Natural killer cell (primary cell): ENCODE measurements at places on chromosomes 6 and 20. TPM values are rescaled to one million over a fixed set of nuclear protein-coding genes. Genes with fewer than 3 reads are reported as not detected.

Gene PNLDC1
- total RNA-seq, result not detected

Gene NOX3
- total RNA-seq, result not detected

Gene SDC4
- total RNA-seq, result 1.5 TPM

Gene LGSN
- total RNA-seq, result not detected

Gene GMPR
- total RNA-seq, result 3.2 TPM

Gene GHRH
- total RNA-seq, result not detected

Gene RSPH9
- total RNA-seq, result 0.23 TPM

Gene MYCT1
- total RNA-seq, result 0.25 TPM

Gene LZTS3
- total RNA-seq, result 3.1 TPM

Gene MRAP2
- total RNA-seq, result not detected

Gene LBP
- total RNA-seq, result not detected

Gene IPCEF1
- 53.2 TPM for total RNA-seq

Gene MAP7
- 0.68 TPM for total RNA-seq

Gene CRISP2
- not detected for total RNA-seq

Gene CSE1L
- total RNA-seq, result 25.8 TPM

Gene SLC32A1
- not detected for total RNA-seq

- no peak for DNase-seq
These were observed 109.6 kb downstream of the ALDH8A1 start for GRCh38 chr6:134840086-134840867.

DNA sequence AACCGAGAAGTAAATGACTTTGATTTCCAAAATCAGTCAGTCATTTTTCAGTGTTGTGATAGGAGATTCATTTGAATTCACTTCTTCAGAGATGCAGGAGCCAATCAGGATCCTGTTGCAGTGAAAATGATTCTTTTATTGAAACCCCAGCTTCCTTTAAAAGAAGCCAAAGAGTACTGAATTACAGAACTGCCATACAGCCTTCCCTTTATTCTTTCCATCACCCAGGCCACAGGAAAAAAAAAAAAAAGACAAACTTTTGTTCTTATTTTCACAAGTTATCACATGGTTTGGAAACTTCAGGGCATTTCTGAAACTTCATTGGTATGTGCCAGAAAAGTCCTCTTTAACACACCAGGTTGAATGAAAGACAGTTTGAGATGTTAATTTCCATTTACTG, 1.8 kb upstream of the CARMIL1 start:
- DNase-seq, result no peak

- no peak for DNase-seq
These were observed 396.2 kb downstream of the RFPL4B start for GRCh38 chr6:112743323-112743722.

GRCh38 chr20:59437601-59438031, 137.2 kb downstream of the EDN3 start:
- no peak for DNase-seq

DNA sequence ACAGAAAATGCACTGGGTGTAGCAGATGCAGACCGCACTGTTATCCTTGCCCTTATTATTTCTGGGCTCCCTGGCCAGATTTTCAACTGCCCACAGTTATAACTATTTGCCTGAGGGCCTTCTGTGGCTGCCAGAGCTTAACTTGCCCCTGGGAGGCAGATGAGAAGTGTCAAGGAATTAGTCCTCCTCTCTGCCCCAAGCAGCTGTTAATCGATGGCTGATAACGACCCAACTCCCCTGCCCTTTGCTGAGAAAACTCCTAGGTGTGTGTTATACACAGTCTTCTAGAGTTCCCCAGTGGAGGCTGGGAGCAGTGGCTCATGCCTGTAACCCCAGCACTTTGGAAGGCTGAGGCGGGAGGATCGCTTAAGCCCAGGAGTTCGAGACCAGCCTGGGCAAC, 44.4 kb upstream of the SHLD1 start:
- DNase-seq, result no peak

DNA sequence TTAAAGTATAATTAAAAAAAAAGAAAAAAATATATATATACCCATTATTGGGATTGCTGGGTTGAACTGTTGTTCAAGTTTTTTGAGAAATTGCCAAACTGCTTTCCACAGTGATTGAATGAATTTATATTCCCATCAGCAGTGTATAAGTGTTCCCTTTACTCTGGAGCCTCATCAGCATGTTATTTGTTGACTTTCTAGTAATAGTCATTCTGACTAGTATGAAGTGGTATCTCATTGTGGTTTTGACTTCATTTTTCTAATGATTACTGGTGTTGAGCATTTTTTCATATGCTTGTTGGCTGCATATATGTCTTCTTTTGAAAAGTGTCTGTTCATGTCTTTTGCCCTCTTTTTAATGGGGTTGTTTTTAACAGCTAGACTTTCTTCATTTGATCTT, 1260.8 kb upstream of the GJE1 start:
- DNase-seq, result no peak

GRCh38 chr20:52346797-52347196, 155.2 kb upstream of the ZFP64 start:
- DNase-seq, result no peak

DNA sequence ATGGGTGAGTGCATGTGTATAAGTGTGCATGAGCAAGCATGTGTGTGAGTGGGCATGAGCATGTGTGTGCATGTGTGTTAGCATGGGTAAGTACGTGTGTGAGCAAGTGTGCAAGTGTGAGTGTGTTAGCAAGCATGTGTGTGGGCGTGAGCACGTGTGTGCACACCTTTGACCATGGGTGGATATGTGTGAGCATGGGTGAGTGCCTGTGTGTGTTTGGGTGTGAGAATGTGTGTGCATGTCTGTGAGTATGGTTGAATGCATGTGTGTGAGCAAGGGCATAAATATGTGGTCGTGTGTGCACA, 84.6 kb downstream of the DLL1 start:
- DNase-seq, result no peak

DNA sequence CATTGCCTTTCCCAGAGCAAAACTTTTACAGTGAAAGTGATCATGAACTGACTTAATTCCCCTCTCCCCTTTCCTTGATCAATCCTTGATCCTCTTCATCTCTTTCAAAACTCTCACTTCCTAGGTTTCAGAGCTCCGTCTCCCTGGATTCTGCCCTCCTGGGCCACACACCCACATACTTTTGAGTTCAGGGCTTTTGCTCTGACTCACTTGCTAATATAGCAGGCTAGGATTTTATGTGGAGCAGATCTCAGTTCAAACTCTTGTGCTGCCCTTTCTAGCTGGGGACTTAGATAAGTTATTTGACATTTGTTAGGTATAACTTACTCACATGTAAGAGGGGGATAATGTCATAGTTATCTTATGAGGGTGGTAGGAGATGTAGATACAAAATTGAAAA, 109.1 kb upstream of the MLIP start:
- no peak for DNase-seq

DNA sequence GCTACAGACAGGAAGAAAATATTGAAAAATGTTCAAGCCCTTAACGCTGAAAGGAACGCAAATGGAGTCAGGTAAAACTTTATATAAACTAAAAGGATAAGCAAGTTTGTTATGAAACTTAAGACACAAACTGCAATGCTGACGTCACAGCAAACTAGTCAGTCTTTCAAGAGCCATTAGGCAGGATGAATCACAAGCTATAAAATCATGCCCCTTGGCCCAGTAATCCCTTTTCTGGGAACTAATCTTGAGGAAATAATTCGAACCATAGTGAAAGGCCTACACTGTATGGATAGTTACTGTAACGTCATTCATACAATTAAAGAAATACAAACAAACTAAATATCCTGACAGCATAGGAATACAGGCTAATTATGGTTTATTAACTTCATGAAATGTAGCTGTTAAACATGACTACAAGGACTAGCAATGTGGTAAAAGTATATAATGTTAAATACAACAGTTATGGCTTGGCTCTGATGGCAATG, 42.7 kb upstream of the HINT3 start:
- DNase-seq, result no peak

- no peak for DNase-seq
These were observed 36.6 kb downstream of the TBC1D32 start for GRCh38 chr6:121297694-121298093.

DNA sequence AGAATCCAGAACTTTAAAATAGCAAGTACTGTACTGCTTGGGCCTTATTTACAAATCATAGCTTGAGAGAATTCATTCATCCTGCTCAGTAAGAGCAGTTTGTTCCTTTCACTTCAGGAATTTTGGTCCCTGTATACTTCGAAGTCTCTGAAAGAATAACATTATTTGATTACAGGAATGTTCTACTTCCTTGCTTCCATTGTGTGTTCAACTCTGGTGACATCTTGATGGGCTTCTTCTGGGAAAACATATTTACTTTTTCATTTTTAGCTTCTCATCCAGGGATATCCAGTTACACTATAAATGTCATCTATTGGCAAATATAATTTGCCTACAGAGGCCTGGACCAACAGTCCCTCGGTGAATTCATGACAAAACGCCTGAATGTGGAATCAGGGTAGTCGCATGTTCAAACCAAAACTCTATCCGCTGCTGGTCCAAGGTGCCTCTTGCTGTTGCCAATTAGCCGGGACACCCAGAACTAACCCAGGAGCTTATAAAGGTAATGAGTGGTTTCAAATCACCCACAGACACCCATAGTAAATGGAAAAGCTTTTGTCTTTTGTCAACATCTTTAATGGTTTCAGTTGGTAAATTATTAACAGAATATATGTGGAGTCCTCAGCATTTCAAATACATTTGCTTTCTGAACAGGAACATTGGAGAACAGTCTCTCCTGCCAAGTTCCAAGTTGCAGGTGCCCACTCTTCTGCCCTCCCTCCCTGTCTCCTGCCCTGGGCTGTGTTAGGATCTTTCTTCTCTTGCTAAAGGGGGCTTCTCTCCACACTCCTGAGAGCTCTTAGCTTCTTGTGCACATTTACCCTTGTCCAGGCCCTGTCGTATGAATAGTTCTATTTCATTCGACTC, 162.5 kb upstream of the CITED2 start:
- no peak for DNase-seq

- DNase-seq, result no peak
These were observed 729 bp downstream of the SMOC2 start for GRCh38 chr6:168441434-168442391.

GRCh38 chr20:8234580-8234979, 102.5 kb downstream of the PLCB1 start:
- no peak for DNase-seq

GRCh38 chr6:160333841-160334240, 14.3 kb upstream of the SLC22A3 start:
- no peak for DNase-seq

GRCh38 chr6:112007805-112008204, 46.1 kb upstream of the CCN6 start:
- DNase-seq, result no peak

DNA sequence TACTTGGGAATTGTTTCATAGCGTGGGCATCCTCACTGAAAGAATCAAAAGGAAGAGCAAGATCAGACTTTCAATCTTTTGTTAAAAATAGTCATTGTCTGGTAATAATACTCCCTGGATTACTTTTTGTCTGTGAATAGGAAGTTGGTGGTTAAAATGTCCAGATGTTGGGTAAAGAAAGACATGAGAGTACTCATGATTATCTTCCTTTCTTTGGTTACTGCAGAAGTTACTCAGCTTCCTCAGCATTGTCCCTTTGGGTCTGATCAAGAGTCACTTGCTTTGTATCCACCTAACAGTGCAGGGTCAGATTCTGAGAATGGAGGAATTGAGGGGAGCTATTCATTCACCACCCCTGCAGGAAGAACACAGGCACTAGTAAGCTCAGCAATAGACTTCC, 54.6 kb downstream of the RIN2 start:
- no peak for DNase-seq

- DNase-seq, result no peak
These were observed 192.6 kb upstream of the VGLL2 start for GRCh38 chr6:117072781-117073180.

- no peak for DNase-seq
These were observed 19.9 kb upstream of the CCN5 start for GRCh38 chr20:44695295-44695673.

DNA sequence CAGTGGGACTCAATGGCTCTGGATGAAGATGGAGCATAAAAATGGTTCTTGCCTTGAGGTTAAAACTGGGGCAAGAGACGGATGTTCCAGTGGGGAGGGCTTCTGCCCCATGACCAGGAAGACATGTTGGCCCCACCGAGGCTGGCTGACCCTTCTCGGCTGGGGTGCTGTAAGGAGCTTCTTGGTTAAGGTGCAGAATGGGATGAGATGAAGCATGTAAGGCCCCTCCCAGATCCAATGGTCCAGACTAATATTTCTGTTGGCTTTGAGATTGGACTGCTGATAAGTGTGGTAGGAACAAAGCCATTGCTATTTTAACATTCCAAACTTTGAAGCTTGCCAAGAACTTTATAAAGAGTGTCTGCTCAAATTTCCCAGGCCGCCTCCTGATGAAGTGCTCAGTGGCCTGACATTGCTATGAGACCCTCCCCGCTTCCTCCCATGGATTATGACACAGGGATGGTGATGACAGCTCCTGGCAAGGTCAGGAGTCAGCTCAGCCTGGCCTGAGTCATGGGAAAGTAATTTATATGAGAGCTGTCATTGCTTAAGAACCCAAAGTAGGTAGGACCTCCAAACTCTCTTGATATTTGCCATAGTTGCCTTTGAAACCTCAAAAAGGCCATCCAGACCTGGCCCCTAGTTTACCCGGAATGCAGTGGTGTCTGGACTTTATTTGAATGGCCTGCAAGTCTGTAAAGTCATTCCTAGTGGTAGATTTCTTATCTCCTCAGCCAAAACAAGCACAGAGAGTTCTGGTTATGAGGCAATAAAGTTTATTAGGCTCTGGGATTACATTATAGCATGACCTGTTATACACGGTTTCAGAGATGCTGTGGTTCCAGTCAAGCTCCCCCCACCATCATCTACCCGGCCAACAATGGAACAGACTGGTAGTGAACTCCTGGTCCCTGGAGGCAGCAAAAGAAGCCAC, 55.2 kb downstream of the TGM2 start:
- DNase-seq, result no peak

DNA sequence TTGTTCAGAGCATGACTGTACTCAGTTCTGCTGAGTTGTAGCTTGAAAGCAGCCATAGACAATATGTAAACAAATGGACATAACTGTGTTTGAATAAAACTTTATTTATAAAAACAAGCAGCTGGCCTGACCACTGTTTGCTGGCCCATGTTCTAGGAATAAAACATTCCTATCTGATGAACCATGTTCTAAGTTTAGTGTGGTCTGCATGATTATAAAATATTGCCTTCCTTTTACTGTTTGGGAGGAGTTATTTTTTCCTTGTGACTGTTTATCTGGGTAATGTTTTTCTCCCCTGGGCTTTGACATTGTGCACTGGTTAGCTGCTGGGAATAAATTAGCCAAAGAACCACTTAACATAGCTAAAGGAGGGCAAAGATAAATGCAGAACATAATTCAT, 55.1 kb downstream of the CDS2 start:
- DNase-seq, result no peak

DNA sequence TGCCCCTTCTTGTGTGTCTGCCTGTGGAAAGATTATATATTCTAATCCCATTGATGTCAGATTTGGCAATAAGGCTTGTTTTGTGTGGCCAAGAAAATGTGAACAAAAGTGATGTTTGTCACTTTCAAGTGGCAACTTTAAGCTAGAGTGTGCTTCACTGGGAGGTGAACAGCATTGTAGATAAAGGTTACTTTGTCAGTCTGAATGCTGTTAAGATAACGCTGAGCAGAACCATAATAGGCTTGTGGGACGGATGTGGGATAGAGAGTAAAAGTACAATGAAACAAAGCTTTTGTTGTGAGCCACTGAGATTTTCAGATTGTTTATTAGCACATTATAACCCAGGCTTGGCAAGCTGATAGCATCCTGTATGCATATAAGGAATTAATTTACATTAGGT, 303.8 kb upstream of the MAN1A1 start:
- DNase-seq, result no peak

- DNase-seq, result no peak
These were observed 109.7 kb downstream of the VEGFA start for GRCh38 chr6:43879722-43880121.
